Activated T-cell treated with anti-CD3 and anti-CD28 coated beads, Interleukin-2, amount 50 U/mL, for 72 hours (primary cell): ENCODE measurements at places on chromosomes 4 and X. TPM values are rescaled to one million over a fixed set of nuclear protein-coding genes. Genes with fewer than 3 reads are reported as not detected.

DNA sequence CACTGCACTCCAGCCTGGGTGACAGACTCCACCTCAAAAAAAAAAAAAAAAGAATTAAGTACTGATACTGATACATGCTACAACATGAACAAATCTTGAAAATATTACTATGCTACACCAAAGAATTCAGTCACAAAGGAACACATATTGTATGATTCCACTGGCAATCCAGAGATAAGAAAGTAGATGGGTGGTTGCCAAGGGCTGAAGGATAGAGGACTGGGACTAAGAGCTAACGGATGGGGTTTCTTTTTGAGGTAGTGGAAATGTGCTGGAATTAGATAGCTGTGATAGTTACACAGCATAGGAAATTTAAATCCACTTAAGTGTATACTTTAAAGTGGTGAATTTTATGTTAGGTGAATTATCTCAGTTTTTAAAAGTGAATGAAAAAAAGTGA is 12.5 kb downstream of the ATP11C start:
- DNase-seq = no peak

GRCh38 chrX:119190831-119191230 is 45.3 kb upstream of the PGRMC1 start:
- no peak for DNase-seq

- DNase-seq = no peak
Observed at GRCh38 chr4:26055855-26056254, 141.8 kb downstream of the SMIM20 start.

GRCh38 chr4:183326853-183327252 is 4.6 kb upstream of the CLDN24 start:
- no peak for DNase-seq

The NAAA gene
- total RNA-seq = 22.4 TPM

The MCF2 gene
- total RNA-seq = 0.46 TPM
